ENCODE measurements at places on chromosomes 6 and 20.

DNA sequence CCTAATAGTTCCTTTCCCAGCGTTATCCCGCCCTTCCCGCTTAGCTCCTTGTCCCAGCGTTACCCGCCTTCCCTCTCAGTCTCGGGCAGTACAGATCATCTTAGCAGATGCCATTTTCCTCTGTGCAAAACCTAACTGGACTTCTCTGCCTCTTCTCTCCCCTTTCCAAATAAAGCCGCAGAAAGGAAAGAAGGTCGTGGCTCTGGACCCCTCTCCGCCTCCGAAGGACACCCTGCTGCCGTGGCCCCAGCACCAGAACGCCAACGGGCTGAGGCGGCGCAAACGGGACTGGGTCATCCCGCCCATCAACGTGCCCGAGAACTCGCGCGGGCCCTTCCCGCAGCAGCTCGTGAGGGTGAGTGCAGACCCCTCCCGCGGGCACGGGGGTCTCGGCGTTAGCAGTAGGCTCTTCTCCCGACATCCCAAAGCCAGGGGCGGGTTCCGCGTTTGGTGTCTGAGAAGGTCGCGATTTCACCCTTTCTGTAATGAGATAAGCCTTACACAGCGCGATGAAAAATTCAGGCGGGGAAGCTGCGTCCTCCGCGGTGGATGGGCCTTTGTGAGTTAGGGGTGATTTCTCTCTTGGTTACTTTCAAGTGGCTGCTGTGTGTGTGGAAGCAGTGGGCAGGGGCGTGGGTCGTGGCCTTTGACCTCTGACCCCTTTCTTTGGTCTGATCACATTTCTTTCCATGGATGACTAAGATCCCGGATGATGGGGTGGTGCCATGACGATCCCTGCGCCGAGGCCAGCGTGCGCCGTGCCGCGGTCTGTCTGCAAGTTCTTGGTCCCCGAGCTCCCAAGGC, 292.7 kb downstream of the TAF4 start:
- DNase-seq: no peak

GRCh38 chr6:167755461-167755860, 71.2 kb upstream of the AFDN start:
- DNase-seq: no peak

DNA sequence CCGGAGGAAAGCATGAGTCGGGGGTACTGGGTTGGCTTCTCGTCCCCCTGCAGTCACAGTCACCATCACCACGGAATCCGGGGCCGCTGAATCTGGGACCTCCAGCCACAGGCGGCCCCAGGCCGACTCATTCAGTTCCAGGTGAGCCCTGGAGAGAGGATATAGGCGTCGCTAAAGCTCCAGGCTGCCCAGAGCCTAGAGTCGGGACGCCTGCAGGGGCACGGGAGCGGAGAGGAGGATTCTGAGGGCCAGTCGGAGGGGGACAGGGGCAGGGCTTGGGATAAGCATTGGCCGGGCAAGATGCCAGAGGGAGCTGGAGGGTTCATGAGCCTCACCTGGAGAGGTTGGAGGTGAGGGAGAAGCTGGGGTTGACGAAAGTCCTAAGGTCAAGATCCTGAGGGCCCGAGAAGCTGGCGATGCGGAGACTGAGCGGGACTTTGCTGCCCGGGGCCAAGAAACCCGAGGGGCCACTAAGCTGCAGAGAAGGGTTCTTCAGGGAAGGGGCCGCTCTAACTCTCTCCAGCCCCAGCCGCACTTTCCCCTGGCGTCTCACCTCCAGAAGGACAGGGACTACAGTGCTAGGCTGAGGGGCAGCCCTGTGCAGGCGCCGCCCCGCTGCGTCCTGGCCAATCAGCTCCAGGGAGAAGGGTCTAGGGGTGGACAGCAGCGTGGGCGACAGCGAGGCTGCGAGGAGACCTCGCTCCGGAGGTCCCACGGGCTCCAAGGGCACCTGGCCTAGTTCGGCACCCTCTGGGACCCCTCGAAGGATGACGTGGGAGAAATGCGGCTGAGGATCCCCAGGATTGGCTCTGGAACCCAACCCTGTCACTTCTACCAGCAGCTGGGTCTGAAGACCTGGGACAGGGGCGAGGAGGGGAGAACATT, 3.7 kb downstream of the SAPCD1 start:
- DNase-seq: no peak

- DNase-seq: no peak
Observed at GRCh38 chr6:154432533-154433476, 76.2 kb upstream of the IPCEF1 start.

DNA sequence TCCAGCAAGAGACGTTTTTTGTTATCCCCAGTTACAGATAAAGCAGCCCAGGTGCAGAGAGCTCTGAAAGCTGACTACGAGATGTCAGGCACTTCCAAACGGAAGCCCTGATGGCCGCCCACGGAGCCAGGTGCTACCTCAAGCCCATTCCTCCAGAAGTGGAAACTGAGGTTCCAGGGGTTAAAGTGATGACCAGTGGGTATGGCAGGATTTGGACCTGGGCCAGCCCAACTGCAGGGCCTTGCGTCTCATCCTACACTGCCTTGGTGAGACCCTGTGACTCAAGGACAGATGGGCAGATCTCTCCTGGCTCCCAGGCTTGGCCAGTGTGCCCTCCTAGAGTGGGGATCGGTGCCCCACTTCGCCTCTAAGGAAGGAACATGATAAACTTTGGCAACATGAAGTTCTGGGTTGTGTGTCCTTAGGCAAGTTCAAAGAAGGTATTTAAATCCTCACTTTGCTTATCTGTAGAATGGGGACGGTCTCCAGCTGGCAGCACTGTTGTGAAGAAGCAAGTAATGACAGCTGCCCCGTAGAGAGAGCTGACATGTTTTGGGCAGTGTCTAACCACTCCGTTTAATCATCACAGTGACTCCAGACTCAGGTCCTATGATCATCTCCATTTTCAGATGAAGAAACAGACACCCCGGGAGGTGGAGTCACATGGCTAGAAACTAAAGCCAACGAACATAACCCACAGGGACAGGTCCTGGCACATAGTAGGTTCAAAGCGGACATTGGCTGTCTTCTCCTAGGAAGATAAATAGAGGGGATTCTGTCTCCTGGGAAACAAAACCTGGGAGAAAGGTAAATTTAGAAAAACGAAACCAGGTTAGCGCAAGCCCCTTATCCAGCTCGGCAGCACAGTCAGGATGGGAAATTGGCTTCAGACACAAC, 34.4 kb upstream of the CDH22 start:
- DNase-seq: no peak

DNA sequence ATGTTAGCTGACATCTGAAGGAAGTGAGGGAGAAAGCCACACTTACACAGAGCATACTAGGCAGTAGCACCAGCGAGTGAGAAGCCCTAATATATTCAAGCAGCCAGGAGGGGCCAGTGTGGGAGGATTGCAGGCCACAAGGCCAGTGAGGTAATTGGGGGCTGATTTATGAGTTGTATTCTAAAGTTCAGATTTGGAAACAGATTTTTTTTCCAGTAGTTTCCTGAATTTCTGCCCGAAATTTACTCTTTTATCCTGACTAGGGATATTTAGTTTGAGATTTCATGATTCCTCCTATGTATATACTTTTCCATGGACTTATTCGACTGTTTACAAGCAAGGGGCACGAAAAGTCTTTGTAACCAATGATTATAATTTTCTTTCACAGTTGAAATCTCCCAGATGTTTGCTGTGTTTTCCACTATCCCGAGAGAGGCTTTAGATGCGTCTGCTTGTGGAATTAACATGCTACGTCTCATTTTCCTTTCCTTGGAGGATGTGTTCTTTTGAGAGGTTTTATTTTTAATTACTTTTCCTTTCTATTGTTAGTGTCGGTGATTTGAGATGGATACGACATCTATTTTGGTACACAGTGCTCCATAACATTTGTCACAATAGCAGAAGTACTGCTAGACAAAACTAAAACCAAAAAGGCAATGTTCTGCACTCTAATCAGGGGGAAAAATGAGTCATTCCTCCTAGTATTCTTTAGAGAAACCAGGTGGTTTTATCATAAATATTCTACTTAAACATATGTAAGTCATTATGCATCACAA, 356.3 kb upstream of the HSF2 start:
- DNase-seq: no peak

- DNase-seq: no peak
Observed at GRCh38 chr20:63005862-63006539, 763 bp downstream of the BHLHE23 start.

- DNase-seq: no peak
Observed at GRCh38 chr6:110509617-110510241, 33.3 kb upstream of the SLC22A16 start.

- no peak for DNase-seq
Observed at GRCh38 chr6:133637874-133638273, 251.0 kb upstream of the TCF21 start.

DNA sequence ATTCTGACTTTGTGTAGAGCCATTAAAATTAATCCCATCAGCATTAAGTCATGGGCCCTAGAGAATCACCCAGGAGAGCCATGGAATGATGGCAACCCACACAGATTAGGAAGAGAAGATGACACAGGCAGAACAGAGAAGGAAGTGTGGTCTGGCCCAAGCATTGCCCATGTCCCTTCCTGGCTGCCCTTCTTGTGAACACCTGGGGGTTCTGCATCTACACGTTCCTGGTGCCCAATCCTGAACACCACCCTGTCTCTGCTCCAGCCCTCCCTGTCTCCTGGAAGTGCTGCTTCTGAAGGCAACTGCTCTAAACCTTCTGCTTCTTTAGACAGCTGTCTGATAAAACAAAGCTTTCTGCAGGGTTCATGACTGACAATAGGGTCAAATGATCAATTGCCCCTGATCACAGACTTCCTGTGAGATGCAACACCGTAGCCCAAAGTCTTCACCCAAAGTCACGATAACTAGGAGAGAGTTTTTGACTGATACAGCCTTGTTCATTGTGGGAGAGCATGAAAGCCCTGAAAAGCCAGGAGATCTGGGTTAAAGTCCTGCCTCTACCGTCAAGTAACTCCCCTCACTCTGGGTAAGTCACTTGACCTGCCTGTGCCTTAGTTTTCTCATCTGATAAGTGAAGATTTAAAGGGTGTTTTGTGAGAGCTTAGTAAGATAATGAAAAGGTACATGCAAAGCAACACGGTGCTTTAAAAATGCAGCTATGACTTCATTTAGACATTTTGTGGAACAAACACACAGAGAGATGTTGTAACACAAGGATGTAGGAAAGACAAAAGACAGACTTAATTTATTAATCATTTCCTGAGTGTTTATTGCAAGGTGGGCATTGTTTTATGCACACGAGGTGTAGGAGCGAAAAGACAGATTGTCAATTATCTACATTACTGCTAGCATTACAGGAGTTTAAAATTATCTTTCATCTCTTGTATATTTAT, 291.2 kb upstream of the STXBP5 start:
- DNase-seq: no peak

GRCh38 chr20:21315138-21315537, 12.0 kb downstream of the XRN2 start:
- no peak for DNase-seq

DNA sequence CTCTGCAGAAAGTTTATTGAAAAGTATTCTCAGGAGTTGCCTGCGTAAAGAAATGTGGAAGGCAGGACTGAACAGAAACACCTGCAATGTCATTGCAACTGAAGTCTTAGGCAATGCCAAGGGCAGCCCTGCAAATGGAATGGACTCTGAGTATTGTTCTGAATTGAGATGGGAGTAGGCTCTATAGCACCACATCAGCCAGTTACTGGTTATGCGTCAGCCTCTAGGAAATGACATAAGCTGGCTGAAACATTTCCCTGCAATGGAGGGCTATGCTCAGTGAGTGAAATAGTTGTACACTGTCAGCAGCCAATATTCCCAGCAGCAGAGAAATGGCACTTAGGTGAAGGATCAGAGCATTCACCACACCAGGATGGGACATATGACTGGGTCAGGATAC, 13.8 kb upstream of the GJE1 start:
- no peak for DNase-seq

DNA sequence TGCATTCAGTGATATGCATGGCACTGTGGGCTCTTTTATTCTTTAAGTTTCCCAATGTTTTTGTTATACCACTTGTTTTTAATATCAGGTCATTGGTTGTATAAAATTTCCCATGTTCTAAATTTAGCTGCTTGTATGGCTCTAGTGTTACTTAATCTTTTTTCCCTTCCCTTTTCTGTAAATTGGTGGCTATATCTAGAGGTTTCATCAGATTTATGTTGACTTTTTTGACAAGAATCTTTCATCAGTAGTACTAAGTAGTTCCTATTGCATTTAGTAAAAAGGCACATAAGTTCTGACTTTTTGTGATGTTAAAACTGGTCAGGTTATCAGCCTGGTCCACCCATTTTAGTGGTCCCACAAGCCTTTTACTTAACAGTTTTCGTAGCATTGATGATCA, 51.1 kb downstream of the MMS22L start:
- DNase-seq: no peak

GRCh38 chr6:41449399-41450245, 96.6 kb upstream of the FOXP4 start:
- no peak for DNase-seq

DNA sequence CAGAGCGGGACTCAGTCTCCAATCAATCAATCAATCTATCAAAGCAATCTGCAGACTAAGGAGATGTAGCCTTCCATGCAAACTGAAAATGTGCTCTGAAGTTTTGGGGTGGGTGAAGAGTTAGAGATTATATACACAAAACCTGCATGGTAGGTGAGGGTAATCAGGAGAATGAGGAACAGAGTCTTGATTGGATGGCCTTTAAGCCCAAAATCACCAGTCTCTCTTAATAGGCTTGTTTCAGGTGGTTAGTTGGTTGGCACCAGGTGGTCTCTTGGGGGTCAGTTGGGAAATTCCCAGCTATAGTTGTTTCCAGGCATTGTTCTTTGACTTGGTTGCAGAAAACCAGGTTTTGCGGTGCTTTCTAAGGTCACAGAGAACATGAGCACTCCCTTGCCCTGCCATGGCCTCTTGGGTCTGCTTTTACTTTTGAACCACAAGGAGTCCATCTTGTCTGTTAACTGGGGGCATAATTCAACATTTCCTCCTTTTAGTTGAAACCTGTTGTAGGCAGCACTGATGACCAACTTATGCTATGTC, 33.3 kb upstream of the EIF2S2 start:
- no peak for DNase-seq

- DNase-seq: no peak
Observed at GRCh38 chr6:98627129-98627775, 207.1 kb upstream of the POU3F2 start.

DNA sequence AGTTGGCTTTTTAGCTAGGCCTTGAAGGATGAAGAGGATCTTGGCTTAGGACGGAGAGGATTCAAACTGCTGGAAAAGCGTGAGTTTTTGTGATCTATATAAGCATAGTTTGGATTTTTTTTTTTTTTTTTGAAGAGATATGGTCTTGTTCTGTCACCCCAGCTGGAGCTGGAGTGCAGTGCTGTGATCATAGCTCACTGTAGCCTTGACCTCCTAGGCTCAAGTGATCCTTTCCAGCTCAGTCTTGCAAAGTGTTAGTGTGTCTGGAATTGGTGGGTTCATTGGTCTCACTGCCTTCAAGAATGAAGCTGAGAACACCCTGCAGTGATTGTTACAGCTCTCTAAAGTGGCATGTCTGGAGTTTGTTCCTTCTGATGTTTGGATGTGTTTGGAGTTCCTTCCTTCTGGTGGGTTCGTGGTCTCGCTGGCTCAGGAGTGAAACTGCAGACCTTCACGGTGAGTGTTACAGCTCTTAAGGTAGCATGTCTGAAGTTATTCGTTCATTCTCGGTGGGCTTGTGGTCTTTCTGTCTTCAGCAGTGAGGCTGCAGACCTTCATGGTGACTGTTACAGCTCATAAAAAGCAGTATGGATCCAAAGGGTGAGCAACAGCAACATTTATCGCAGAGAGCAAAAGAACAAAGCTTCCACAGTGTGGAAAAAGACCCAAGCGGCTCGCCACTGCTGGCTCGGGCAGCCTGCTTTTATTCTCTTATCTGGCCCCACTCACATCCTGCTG, 37.5 kb upstream of the NUP153 start:
- DNase-seq: no peak

GRCh38 chr6:163437466-163437865, 22.9 kb downstream of the QKI start:
- no peak for DNase-seq
